ENCODE measurements at places on chromosomes 1 and 21. TPM values are rescaled to one million over a fixed set of nuclear protein-coding genes. Genes with fewer than 3 reads are reported as not detected.

TNNI3K gene
- 2.7 TPM for total RNA-seq

EDARADD gene
- 1.4 TPM for total RNA-seq

OR14K1 gene
- not detected for total RNA-seq

CDKN2C gene
- total RNA-seq = 22.0 TPM

MIXL1 gene
- not detected for total RNA-seq

NHLH2 gene
- total RNA-seq = 0.21 TPM

LRRC7 gene
- total RNA-seq = 4.5 TPM

FNDC10 gene
- 1.0 TPM for total RNA-seq

KANK4 gene
- total RNA-seq = 16.1 TPM

TSPAN1 gene
- total RNA-seq = 5.3 TPM

ZYG11A gene
- 0.62 TPM for total RNA-seq
